ENCODE measurements at places on chromosomes 12 and 14.

GRCh38 chr12:121839993-121840761, 18.5 kb downstream of the HPD start:
- DNase-seq: no peak

DNA sequence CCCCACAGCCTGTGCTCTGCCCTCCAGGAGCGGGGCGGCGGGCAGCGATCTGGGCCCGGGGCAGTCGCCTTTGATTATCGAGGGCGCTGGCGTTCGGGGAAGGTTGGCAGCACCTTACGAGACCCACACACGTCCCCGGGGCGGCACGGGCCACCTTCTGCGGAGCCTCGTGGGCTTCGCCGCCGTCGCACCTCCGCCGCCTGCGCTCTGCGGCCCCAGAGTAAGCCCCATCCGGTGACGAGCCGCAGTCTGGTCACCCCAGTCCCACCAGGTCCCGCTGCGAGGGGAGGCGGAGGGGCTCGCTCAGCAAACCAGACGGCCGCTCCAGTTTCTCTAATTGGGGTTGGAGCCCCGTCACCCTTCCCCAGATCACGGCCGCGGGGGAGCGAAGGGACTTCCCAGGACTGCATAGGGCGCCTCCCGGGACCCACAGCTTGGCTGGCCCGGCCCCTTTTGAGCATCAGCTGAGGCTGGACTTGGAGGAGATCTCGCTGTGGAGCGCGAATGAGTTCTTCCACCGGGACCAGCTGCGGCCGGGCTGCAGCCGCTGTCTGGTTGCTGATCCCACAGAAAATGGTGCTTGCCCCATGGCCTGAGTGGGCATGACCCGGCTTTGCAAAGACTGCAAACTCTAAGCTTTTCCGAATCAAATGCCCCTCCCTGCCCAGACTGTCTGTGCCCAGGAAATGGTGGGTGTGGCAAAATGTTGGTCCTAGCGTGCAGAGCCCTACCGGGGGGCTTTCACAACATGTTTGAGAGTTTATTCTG, 560 bp downstream of the LGALS3 start:
- peak; percentile 73 for DNase-seq

- DNase-seq: no peak
Measured at GRCh38 chr14:48876806-48877340, 709.3 kb downstream of the RPS29 start.

DNA sequence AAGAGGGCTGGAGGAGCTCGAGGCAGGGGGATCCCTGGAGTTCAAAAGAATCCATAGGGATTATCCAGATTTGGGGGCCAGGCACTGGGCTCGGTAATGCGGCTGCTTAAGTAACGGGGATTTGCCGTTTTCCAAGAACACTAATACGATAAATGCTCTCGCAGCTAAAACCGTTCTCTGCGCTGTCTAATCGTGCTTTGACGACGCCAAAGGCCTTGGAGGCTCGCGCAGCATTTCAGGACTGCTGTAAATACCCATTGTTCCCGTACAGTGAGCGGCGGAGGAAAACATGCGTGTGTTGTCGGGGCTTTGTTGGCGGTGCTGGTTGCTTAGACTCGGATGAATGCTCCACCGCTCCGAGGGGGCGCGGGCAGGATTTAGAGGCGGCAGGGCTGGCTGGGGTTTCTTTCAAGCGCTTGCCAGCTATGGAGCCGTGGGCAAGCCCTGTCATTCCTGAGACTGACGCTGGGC, 26.2 kb downstream of the DIO3 start:
- DNase-seq: no peak

GRCh38 chr12:106493531-106493930, 89.3 kb upstream of the RFX4 start:
- no peak for DNase-seq

DNA sequence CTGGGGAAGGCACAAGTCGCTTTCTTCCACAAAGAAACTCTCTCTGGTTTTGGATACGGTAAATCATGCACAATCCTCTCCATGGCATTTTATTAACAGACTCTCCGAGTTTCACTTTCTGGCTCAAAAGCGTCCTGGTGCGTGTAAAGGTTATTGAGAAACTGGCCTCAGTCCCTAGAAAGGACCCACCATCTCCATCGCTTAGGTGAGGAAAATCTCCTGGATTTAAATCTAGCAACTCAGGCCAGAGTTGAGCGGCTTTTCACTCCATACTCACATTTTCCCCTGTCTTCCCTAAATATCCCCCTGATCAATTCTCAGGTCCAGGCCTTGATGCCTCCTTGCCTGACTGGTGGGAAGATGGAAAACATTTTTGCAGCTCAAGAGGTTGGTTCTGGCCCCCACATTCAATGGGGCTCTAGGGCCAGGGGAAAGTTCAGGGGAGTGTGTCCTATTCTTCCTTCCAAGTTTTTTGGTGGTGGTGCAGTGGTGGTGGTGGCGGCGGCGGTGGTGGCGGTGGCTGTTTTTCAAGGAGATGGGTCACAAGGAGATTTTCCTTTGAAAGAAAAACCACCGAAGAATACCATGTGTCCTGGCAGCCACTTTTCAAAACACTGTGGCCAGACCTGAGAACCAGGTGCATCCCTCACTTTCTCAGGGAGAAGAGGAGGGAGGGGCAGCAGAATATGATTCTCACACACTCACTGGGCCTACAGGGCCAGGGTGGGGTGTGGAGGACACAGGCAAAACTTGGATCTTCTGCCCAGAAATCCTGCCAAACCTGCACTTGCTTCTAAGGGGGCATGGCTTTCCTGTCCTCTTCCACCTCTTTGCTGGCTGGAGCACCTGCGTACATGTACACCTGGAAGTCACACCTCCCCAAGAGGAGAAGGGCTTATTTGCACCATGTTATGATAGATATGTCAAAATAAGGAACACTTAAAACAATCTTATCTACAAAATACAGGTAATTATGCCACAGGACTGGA, 46.7 kb upstream of the PNMA1 start:
- DNase-seq: no peak

DNA sequence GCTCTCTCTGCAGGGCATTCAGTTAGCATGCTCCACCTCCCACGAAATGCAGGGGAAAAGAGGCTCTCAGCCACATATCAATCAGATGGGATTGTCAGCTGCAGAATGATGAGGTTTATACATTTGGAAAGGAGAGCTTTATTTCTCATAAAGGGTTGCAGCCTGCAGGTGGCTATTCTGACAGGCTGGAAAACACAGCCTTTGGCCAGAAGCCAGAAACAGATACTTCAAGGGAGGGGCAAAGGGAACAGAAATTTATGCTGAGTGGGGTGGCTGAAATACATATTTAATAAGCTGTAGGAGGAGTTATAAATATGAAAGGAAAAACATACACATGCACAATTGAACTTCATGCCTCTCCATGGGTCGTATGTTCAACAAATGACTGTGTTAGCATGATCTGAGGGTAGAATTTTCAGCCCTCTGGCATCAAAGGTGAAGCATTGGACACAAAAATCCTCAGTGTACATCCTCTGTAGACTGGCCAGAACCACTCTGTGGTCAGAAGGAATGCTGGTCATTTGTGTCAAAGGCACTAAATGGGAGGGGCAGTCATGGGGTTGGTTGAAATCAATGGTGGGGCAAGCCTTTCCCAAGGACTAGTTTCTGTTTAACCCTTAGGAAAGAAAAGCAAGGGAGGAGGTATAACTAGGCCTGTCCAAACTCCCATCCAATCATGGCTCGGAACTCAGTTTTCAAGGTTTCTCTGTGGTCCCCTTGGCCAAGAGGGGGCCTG, 62.4 kb downstream of the TMX1 start:
- no peak for DNase-seq

- DNase-seq: peak; percentile 59
Measured at GRCh38 chr14:54686219-54686870, 119.4 kb downstream of the SAMD4A start.

GRCh38 chr14:52188381-52188780, 79.1 kb upstream of the PTGDR start:
- no peak for DNase-seq

DNA sequence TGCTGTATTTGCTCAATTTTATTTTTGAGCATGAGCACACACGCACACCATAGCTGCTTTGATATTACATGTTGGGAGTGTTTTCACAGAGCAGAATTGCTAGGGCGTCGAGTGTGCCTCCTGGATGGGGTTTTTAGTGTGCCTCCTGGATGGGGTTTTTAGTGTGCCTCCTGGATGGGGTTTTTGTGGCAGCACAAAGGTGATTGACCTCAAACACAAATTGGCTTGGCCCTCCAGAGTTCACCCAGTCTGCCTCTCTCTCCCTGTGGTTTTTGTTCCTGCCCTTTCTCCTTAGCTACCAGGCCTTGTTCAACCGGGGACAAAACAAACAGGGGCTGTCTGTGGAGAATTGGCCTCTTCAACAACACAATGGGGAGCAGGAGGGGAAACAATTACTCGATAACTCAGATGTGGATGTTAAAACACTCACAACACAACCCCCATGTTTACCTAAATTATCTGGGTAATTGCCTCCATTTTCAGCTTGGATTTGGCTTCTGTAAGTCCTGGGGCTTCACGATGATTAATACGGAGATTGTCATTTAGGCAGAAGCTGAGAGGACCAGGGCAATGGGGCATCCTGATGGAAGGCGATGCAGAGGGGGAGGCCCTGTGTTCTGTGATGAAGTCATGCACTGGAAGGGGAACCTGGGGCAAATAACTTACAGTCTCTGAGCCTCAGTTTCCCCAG, 26.9 kb downstream of the TBX3 start:
- DNase-seq: no peak

DNA sequence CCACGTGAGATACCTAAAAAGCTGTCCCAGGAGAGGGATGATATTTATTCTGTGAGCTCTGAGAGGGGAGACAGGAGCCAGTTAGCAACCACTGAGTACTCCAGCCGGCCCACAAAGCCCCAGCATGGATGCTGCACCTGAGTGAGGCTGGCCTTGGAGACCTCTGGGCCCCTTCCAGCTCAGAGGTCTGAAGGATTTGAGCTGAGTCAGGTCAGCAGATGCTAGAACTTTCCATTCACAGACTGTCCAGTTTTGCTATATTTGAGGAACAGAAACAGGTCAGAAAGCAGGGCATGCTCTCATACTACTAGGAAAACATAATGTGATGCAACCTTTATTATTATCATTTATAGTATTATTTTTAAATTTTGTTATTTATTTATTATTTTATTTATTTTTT, 15.0 kb upstream of the MAPKAPK5 start:
- DNase-seq: no peak

GRCh38 chr14:20632448-20632830, 9.1 kb downstream of the OR6S1 start:
- no peak for DNase-seq

DNA sequence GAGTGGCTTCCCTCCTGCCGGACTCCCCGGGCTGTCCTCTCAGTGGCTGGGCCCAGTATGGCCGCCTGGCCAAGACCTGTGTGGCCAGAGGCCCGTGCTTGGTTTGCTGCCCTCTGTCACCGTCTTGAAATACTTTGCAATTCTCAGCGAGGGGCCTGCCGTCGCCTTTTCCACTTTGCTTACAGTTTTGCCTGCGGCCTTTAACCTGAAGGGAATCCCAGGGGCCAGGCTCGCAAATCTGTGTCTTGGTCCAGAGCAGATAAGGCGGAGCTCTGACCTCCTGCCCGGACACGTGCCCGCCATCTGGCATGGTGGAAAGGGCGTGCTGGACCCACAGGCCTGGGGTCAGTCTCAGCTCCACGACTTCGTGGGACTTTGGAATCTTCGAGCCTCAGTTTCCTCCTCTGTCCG, 10.9 kb upstream of the AMN start:
- DNase-seq: no peak

- no peak for DNase-seq
Measured at GRCh38 chr12:54007538-54008259, 1.1 kb upstream of the HOXC8 start.

DNA sequence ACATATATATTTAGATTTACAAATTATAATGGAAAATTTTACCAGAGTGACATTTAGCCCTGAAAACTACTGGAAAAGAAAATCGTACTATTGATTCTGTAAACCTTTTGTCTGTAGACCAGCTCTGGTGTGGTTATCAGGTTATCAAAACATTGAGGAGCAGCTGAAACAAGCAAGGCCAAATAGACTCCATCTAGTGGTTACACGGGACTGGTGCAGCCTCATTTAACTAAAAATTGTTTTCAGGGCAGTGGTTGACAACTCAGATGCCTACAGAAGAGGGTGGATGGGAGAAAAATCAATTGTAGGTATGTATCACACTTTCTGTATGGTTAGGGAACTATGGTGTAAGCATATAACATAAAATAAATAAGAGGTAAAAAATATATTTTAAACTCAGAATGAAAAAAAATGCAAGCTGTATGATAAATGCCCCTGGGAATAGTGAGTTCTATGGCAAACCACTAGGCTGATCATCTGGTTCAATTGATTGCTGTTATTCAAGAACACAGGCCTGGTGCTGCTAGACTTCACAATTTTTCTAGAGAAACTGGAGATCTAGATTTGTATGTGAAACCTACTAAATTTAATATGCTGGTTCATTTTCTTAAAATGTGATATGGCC, 51.2 kb downstream of the ACSS3 start:
- DNase-seq: no peak

- peak; percentile 43 for DNase-seq
Measured at GRCh38 chr14:64279704-64280668, 14.2 kb downstream of the ESR2 start.

- DNase-seq: no peak
Measured at GRCh38 chr12:123860377-123860776, 98.3 kb downstream of the DNAH10 start.

DNA sequence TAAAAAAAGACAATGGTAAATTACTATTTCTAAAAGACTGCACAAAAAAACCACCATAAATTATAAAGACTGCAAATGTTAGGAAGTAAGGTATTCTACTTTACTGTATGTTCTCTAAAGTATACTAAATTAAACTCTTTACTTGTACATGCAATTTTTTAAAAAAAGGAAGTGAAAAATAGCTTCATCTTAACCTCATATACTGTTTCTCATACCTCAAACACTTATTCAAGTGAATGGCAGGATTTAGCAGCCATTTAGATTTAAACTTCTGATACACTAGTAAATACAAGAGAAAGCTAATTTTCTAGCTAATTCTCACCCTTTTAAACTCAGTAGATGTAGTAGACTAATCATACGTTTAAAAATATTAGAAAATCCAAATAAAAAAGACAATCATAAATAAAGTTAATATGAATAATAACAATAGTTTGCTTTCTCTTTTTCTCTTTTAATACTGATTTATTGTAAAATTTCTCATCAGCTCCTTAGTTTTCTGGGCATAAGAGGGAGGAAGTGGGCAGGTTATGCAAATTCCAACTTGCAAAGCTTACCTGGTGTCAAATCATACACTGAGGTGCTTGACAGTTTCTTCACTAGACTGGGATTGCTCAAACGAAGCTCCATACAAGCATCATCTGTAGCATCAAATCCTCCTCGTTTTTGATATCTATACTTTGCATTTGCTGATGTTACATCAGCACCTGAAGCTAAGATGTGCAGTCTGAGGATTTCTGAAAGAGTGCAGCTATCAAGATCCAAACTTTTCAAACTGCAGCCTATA, 71.0 kb upstream of the CFL2 start:
- DNase-seq: no peak
